Inflammatory macrophage treated with lipopolysaccharide for 1 hour (primary cell): ENCODE measurements at places on chromosomes 1 and 21.
A peak's percentile ranks its signal among the peaks of the same experiment; 100 is the strongest.

DNA sequence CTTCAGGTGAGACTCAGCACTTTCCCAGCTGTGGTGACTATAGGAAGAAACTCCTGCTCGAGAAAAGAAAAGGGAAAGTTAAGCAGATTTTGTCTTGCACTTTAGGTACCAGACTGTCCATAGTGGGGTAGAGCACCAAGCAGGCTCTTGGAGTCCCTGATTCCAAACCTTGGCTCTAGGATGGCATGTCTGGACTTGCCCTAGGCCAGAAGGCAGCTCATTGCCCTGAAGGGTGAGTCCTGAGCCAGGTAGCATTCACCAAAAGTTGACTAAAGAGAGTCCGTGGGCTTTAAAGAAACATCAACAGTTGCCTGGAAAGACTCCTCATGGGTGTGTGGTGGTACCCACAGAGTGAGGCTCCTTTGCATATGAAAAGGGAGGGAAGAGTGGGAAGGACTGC is 145.2 kb upstream of the SNX7 start:
- DNase-seq, result no peak

DNA sequence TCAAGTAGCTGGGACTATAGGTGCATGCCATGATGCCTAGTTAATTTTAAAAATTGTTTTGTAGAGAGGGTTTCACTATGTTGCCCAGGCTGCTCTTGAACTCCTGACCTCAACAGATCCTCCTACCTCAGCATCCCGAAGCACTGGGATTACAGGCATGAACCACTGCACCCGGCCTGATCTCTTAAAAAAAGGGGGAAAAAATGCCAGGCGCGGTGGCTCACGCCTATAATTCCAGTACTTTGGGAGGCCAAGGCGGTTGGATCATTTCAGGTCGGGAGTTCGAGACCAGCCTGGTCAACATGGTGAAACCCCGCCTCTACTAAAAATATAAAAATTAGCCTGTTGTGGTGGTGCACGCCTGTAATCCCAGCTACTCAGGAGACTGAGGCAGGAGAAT is 13.2 kb downstream of the AVPR1B start:
- no peak for DNase-seq

- DNase-seq, result peak; percentile 35
These were observed 9.1 kb upstream of the EXO1 start for GRCh38 chr1:241838897-241839296.

GRCh38 chr1:96804648-96805047 is 83.1 kb downstream of the PTBP2 start:
- no peak for DNase-seq

GRCh38 chr1:154095456-154096060 is 59.3 kb downstream of the NUP210L start:
- DNase-seq, result peak; percentile 28

DNA sequence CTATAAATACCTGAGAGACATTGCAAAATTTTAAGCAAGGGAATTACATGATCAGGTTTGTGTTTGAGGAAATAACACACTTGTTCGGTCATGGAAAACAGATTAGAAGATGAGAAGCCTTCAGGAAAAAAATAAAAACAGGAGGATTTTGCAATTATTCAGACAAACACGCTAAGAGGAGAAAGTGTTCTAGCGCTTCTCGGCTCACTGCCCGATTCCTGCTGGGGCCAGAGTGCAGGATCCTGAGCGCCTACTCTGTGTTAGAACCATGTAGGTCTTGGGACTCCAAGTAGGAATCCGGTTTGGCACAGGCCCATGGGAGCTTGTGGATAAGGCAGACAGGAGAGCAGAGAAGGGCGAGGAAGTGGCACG is 8.1 kb upstream of the PRELP start:
- no peak for DNase-seq

DNA sequence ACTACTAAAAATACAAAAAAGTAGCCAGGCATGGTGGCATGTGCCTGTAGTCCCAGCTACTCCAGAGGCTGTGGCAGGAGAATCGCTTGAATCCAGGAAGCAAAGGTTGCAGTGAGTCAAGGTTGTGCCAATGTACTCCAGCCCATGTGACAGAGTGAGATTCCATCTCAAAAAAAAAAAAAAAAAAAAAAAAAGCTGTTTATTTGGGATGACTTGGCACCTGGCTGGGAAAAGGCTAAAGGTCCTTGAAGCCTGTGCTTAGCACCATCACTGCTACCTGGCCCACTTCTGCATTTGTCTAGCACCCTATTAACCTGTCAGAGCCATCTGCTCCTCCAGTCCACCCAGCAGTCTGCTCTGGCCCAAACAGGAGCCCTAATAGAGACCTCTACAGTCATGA is 25.0 kb downstream of the PRDX6 start:
- no peak for DNase-seq

- DNase-seq, result no peak
These were observed 46.4 kb upstream of the RAB3GAP2 start for GRCh38 chr1:220318673-220319072.

GRCh38 chr1:224640587-224640986 is 24.5 kb downstream of the CNIH3 start:
- DNase-seq, result no peak

- no peak for DNase-seq
These were observed 33.5 kb upstream of the IL19 start for GRCh38 chr1:206736878-206737728.

DNA sequence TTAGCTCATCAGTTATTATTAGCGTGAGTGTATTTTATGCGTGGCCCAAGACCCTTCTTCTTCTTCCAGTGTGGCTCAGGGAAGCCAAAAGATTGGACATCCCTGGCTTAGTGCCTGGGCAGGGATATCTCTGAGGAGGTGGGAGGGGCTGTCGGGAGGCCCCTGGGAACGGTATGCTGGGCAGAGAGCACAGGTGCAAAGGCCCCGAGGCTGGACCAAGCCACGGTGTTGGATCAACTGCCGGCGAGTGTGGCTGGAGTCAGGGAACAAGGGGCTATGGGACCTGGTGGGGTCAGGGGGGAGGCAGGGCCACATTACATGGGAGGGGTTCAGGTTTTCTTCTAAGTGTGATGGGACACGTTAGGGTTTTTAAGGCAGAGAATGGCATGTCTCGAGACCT is 62.7 kb downstream of the FHAD1 start:
- DNase-seq, result no peak

GRCh38 chr1:8200317-8201115 is 117.4 kb upstream of the SLC45A1 start:
- DNase-seq, result no peak

DNA sequence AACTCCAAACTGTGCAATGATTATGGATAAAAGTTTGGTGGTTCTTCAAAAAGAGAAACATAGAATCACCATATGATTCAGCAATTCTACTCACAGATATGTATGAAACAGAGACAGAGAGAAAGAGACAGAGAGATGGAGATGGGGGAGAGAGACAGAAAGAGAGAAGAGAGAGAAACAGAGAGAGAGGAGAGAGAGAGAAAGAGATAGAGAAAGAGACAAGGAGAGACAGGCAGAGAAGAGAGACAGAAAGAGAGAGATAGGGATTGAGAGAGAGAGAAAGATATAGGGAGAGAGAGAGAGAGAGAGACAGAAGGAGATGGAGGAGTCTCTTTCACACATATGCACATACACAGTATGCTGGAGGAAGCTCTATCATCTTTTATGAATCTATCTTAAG is 87.8 kb downstream of the DISC1 start:
- DNase-seq, result no peak

GRCh38 chr1:193260896-193261295 is 74.5 kb upstream of the B3GALT2 start:
- DNase-seq, result no peak

DNA sequence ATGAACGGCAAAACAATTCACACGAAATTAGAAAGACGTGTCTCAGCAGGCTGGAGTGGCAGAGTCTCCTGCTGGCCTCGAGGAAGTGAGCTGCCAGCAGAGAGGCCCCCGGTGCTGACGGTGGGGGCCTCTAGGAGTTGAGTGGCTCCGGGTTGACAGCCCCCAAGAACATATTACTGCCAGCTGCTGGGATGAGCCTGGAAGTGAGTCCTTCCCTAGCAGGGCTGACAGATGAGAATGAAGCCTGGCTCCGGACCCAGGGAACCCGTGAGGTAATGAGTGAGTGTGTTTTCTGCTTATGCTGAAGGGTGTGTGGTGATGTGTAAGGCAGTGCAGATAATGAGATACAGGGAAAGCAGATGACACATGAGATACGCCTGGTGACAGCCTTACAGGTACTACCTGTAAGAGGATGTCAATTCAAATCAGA is 23.5 kb upstream of the LRRC47 start:
- no peak for DNase-seq

DNA sequence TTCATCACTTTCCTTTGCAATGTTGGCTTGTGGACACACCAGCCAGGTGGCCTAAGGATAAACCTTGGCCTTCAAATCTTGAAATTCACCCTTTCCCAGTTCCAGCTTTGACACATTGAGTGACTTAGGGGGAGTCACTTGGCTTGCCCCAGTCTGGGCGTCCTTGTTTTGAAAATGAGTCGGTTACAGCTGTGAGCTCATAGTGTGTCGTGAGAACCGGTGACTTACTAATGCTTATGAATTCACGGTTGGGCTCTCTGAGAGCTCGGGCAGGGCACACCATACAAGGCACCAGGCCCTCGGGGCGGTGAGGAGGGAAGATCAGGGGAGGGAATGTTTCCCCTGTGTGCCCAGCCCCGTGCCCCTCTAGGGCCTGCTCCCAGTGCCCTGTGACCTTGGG is 126.9 kb upstream of the TMPRSS2 start:
- no peak for DNase-seq

DNA sequence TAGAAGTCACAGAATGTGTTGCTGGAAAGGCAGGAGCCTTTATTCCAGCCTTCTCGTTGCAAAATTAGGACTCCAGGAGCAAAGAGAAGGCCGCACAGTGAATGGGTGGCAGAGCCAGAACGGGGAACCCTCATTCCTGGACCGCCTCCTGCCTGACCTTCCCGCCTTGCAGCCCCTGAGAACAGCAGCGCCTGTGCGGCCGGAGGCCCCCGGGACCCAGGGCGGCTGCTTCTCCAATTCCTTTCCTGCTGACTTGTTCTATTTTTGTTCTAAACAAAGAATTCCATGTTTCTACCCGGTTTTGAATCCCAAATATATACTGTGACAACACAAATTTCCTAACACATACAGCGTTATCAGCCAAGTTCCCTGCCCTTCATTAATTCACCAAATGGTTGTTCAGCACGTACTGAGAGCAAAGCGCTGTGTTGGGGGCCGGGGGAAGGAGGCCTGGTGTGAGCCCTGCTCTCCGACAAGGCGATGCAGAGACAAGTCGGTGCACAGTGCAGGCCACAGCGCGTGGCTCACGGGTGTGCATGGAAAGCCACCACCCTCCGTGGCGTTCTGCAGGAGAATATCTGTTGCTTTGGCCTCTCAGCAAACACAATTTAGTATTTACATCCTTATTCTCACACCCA is 31.9 kb upstream of the COL6A2 start:
- no peak for DNase-seq

GRCh38 chr21:24895885-24896734 is 711.2 kb downstream of the MRPL39 start:
- DNase-seq, result no peak

GRCh38 chr21:43925096-43925481 is 60.1 kb downstream of the AGPAT3 start:
- DNase-seq, result no peak

GRCh38 chr1:218613105-218613504 is 268.0 kb downstream of the TGFB2 start:
- DNase-seq, result no peak

DNA sequence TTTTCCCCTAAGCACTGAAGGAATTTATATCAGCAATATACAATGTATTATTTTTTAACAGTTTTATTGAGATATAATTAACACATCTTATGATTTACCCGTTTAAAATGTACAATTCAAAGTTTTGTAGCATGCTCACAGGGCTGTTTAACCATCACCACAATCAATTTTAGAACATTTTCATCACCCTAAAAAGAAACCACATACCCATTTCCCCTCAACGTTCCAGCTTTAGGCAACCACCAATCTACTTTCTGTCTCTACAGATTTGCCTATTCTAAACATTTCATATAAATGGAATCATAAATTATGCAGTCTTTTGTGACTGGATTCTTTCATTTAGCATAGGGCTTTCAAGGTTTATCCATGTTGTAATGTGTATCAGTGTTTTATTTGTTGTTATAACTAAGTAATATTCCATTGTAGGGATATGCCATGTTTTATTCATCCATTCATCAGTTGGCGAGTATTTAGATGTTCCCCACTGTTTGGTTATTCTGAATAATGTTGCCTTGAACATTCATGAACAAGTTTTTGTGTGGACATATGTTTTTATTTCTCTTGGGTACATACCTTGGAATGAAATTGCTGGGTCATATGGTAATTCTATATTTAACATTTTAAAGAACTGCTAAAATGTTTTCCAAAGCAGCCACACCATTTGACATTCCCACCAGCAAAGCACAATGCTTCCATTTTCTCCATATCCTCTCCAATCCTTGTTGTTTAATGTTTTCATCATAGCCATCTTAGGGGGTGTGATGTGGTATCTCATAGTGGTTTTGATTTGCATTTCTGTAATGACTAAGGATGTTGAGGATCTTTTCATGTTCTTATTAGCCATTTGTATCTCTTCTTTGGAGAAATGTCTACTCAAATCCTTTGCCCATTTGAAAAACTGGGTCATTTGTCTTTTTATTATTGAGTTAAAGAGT is 188.5 kb downstream of the TM2D1 start:
- no peak for DNase-seq

- no peak for DNase-seq
These were observed 135.5 kb downstream of the MIS18A start for GRCh38 chr21:32143241-32143939.

- no peak for DNase-seq
These were observed 19.3 kb downstream of the WNT2B start for GRCh38 chr1:112528076-112528475.

- DNase-seq, result no peak
These were observed at the start of gene C1QC for GRCh38 chr1:22643381-22643780. TSS of gene C1QC (plus strand) at chr1:22643633. CDS start at chr1:22644024, 391 bp downstream.

DNA sequence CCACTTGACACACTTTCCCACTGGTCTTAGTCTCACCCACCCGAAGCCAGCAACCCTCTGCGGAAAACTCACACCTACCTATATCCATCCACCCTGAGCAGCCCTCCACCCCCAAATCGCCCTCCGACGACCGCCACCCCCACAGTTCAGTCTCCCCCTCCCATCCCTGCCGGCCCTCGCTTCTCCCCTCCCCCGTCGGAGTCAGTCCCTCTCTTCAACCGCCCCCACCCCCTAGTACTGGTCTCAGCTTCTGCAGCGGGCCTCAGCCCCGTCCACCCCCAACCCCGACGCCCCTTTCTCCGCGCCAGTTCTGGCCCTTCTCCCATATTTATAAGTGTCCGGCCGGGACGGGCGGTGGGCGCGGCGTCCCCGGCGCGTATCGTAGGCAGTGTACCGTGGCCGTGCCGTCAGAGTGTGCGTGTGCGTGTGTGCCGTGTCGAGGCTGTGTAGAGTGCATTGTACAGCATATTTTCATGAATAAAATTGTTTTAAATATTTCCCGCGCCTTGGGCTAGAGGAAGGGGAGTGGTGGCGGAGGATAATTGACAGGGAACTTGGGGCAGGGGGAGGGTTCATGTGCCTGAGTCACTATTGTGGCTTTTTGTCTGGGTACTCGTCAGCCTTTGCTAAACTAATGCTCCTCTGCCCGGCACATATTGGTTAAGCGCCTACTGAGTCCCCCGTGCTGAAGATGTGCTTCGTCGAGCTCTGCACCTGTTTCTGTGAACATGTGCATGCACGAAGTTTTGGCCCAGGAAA is 22.0 kb downstream of the FOXO6 start:
- peak; percentile 36 for DNase-seq
